T-helper 17 cell (primary cell): ENCODE measurements at places on chromosomes 7 and 10. TPM values are rescaled to one million over a fixed set of nuclear protein-coding genes. Genes with fewer than 3 reads are reported as not detected.
A peak's percentile ranks its signal among the peaks of the same experiment; 100 is the strongest.

DNA sequence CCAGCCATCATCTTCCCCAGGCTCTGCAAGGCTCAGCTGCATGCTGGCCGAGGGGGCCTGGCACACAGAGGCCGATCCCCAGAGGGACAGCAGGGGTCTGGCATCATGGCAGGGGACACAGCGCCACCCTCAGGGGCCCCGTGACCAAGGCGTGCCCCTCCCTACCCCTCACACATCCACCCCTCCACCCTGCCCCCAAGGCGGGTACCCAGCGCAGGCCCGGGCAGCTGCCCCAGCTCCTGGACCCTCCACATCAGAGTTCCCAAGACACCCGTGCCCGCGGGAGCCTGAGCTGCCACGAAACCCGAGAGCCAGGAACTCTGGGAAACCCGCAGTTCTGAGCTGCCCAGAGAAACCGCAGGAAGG, 46.5 kb upstream of the TNRC18 start:
- H3K4me1 ChIP-seq, result peaks cover 8% of the 10 kb centered on the region
- no peak for DNase-seq
- no peak overlapping the region for H3K27ac ChIP-seq
- peaks cover 3% of the 10 kb centered on the region for H3K36me3 ChIP-seq

DNA sequence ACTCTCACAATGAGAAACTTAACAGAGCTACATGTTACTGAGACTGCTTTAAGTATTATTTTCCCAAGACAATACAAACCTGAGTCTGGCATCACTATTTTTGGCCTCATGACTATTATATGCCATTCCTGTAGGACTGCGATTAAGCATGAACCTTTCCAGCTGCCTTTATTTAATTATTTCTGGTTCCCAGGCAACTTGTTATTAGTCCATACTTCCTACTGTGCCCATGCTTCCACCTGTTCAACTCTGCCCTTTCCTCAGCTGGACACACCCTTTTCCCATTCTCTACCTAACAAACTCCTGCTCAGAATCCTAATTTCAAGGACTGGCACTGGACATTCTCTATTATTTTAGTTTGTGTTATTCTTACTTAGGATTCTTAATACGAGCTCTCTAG, 8.1 kb upstream of the CROT start:
- no peak for DNase-seq
- peaks cover 6% of the 10 kb centered on the region for H3K4me1 ChIP-seq
- peaks cover 10% of the 10 kb centered on the region for H3K36me3 ChIP-seq
- H3K4me3 ChIP-seq, result no peak overlapping the region
- H3K27ac ChIP-seq, result no peak overlapping the region

DNA sequence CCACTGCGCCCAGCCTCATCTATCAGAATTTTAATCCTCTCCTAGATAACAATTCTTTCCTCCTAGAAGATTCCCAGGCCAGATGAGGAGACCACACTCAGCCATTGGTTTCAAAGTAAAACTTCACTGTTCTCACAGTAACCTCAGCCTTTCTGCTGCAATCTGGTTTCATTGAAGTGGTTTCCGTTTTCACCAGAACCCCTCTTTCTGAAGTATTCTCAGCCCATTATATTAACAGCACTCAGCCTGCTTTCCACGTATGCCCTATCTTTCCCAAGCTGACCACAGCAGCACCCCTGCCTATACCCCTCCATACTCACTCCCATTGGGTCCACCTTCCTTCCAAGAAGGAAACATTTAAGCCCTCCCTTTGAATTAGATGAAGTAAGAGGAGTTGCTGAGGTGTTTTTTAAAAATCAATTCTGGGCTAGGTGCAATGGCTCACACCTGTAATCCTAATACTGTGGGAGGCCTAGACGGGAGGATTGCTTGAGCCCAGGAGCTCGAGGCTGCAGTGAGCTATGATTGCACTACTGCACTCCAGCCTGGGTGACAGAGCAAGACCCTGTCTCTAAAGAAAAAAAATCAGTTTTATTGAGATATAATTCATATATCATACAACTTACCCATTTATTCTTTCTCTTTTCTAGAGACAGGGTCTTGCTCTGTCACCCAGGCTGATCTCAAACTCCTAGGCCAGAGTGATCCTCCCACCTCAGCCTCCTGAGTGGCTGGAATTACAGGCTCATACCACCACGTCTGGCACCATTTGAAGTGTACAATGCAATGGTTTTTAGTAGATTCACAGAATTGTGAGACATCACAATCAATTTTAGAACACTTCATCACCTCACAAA, 11.3 kb downstream of the PLAU start:
- peaks cover 26% of the 10 kb centered on the region for H3K27me3 ChIP-seq
- peak overlapping the region; percentile 76 for H3K4me3 ChIP-seq
- H3K4me1 ChIP-seq, result peaks cover 28% of the 10 kb centered on the region
- no peak for DNase-seq

- no peaks in the 10 kb centered on the region for H3K4me1 ChIP-seq
- H3K4me3 ChIP-seq, result no peak overlapping the region
- no peak for DNase-seq
- no peaks in the 10 kb centered on the region for H3K36me3 ChIP-seq
- H3K27ac ChIP-seq, result no peak overlapping the region
Observed at GRCh38 chr7:3730276-3730675, 429.2 kb downstream of the SDK1 start.

- no peak overlapping the region for H3K27ac ChIP-seq
- H3K27me3 ChIP-seq, result no peaks in the 10 kb centered on the region
- no peak for DNase-seq
Observed at GRCh38 chr10:32995066-32995622, 37.1 kb upstream of the ITGB1 start.

DNA sequence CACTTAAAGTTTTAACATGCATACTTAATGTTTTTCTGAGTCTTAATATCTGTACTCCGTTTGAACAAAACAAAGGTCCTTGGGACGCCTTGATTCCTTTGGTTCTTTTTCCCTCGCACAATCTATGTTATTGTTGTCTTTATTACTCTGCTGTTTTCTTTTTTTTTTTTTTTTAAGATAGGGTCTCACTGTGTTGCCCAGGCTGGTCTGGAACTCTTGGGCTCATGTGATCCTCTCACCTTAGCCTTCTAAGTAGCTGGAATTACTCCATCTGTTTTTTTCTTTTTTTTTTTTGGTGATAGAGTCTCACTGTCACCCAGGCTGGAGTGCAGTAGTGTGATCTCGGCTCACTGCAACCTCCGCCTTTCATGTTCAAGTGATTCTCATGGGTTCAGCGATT, 13.2 kb downstream of the MLLT10 start:
- peaks cover 18% of the 10 kb centered on the region for H3K36me3 ChIP-seq
- peaks cover 17% of the 10 kb centered on the region for H3K4me1 ChIP-seq
- H3K27me3 ChIP-seq, result no peaks in the 10 kb centered on the region
- H3K4me3 ChIP-seq, result no peak overlapping the region

GRCh38 chr10:102231357-102232318, 5.5 kb downstream of the ELOVL3 start:
- H3K27me3 ChIP-seq, result peaks cover 60% of the 10 kb centered on the region
- H3K4me1 ChIP-seq, result peaks cover 21% of the 10 kb centered on the region
- DNase-seq, result peak; percentile 65
- peaks cover 4% of the 10 kb centered on the region for H3K36me3 ChIP-seq
- peak overlapping the region; percentile 88 for H3K4me3 ChIP-seq
- no peak overlapping the region for H3K27ac ChIP-seq

- no peak overlapping the region for H3K4me3 ChIP-seq
- peaks cover 52% of the 10 kb centered on the region for H3K27me3 ChIP-seq
- peaks cover 4% of the 10 kb centered on the region for H3K4me1 ChIP-seq
- peaks cover 2% of the 10 kb centered on the region for H3K36me3 ChIP-seq
- no peak overlapping the region for H3K27ac ChIP-seq
- DNase-seq, result no peak
Observed at GRCh38 chr10:75428434-75429158, 2.8 kb upstream of the LRMDA start.

DNA sequence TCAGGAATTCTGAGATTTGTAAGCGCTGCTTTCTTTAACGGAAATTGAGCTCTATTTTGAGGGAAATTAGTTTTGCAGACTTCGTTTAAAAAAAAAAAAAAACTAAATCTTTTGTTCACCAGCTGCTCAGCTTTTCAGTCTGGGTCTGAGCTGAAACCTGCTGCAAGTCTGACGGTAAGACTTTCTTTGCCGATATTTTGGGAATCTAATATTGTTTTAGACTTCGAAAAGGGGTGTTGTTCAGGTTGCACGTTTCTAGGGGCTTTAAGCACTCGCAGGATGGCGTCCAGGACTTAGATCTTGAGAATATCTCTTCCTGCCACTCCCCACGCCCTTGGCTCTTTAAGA, 1.8 kb upstream of the MEOX2 start:
- DNase-seq, result no peak
- H3K27ac ChIP-seq, result no peak overlapping the region
- H3K4me1 ChIP-seq, result no peaks in the 10 kb centered on the region
- H3K4me3 ChIP-seq, result no peak overlapping the region

- H3K36me3 ChIP-seq, result no peaks in the 10 kb centered on the region
- DNase-seq, result no peak
- no peak overlapping the region for H3K27ac ChIP-seq
- H3K27me3 ChIP-seq, result no peaks in the 10 kb centered on the region
- no peak overlapping the region for H3K4me3 ChIP-seq
- H3K4me1 ChIP-seq, result no peaks in the 10 kb centered on the region
Observed at GRCh38 chr10:108872854-108873253, 1050.5 kb downstream of the XPNPEP1 start.

GRCh38 chr7:66296557-66296956, 91.4 kb downstream of the TPST1 start:
- no peaks in the 10 kb centered on the region for H3K36me3 ChIP-seq
- H3K27ac ChIP-seq, result no peak overlapping the region
- no peaks in the 10 kb centered on the region for H3K27me3 ChIP-seq
- no peak for DNase-seq
- H3K4me1 ChIP-seq, result no peaks in the 10 kb centered on the region

- peaks cover 2% of the 10 kb centered on the region for H3K4me1 ChIP-seq
- no peak for DNase-seq
- no peaks in the 10 kb centered on the region for H3K36me3 ChIP-seq
Observed at GRCh38 chr10:43061760-43062159, 15.1 kb upstream of the RET start.

DNA sequence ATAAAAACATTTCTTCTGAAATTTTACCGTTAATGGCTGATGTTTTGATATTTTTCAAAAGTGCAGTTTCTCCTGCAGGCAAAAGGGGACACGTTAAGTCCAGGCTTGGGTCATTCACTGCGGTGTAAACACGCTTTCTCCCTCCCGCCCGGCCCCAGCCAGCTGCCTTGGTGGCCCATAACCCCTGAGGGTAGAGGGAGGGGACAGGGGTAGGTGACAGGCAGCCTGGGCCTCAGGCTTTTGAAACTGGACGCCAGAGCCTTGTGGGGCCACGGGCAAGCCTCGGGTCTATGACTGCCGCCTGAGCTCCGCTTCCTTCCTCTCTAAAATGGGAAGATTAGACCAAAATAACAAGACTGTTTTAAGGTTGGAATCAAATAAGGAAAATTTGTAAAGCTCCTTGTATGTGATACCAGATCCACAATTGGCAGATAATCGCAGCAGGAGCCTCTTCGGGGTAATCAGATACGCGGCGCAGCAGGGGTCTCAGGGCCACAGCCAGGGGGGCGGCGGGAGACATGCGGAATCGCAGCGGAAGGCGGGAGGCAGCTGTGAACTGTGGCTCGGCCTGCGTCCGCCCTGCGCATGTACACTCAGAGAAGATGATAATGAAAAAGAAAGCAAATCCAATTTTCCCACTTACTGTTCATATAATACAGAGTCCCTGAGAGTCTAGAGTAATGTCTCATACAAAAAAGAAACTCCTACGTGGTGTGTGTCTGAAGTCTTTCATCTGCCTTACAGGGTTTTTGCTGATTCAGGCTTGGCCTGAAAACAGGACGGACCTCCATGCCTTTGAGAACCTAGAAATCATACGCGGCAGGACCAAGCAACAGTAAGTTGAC, 138.3 kb downstream of the EGFR start:
- peaks cover 5% of the 10 kb centered on the region for H3K4me1 ChIP-seq
- no peaks in the 10 kb centered on the region for H3K36me3 ChIP-seq
- H3K4me3 ChIP-seq, result no peak overlapping the region
- no peak overlapping the region for H3K27ac ChIP-seq
- DNase-seq, result no peak
- H3K27me3 ChIP-seq, result peaks cover 37% of the 10 kb centered on the region

- H3K36me3 ChIP-seq, result no peaks in the 10 kb centered on the region
- DNase-seq, result no peak
- peaks cover 7% of the 10 kb centered on the region for H3K4me1 ChIP-seq
- peaks cover 5% of the 10 kb centered on the region for H3K27me3 ChIP-seq
Observed at GRCh38 chr10:91115618-91116390, 104.7 kb upstream of the PCGF5 start.

DNA sequence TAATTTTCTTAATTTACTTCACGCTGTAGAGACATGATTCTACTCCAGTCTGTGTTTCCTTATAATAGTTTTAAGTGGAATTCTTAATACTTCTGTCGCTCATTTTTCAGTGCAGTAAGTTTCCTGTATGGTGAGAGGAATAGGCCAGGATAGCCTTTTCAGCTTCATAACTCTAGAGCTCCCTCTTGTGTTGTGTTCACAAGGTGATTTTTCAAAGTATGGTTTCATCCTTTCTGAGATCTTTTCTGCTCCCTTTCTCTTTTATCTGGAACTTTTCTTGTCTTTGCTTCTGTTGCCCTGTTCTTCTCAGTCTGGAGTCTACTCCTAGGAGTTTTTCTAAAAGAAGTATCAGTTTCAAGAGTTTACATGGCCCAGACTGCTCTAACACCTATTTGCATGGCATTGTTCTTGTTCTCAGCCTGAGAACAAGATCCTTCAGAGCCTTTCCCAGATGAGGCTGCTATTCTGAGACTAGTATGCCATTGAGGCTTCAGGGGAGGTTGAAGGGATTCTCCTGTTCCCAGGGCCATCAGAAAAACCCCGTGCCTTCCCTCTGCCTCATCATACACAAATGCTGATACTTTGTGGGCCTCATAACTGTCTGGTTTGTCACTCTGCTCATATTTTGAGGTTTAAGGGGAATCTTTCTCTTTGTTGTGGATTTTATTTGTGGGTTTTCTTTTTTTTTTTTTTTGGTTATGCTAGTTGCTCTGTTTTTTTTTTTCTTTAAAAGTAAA, 21.8 kb downstream of the NET1 start:
- H3K4me1 ChIP-seq, result peaks cover 14% of the 10 kb centered on the region
- H3K27ac ChIP-seq, result peak overlapping the region; percentile 39
- no peaks in the 10 kb centered on the region for H3K27me3 ChIP-seq
- peaks cover 6% of the 10 kb centered on the region for H3K36me3 ChIP-seq

Gene NEUROD6
- not detected for total RNA-seq

Gene STK32C
- 8.4 TPM for total RNA-seq

Gene ITPRID1
- total RNA-seq, result not detected

Gene LIPF
- not detected for total RNA-seq

Gene PDE6C
- not detected for total RNA-seq
